ENCODE measurements at places on chromosomes 11 and 22.

DNA sequence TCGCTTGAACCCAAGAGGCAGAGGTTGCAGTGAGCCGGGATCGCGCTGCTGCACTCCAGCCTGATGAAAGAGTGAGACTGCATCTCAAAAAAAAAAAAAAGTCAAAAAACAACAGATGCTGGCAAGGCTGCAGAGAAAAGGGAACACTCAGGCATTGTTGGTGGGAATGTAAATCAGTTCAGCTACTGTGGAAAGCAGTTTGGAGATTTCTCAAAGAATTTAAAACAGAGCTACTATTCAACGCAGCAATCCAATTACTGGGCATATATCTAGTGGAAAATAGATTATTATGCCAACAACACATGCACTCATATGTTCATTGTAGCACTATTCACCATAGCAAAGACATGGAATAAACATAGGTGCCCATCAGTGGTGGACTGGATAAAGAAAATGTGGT is 89.7 kb downstream of the EFCAB6 start:
- no peak for DNase-seq

DNA sequence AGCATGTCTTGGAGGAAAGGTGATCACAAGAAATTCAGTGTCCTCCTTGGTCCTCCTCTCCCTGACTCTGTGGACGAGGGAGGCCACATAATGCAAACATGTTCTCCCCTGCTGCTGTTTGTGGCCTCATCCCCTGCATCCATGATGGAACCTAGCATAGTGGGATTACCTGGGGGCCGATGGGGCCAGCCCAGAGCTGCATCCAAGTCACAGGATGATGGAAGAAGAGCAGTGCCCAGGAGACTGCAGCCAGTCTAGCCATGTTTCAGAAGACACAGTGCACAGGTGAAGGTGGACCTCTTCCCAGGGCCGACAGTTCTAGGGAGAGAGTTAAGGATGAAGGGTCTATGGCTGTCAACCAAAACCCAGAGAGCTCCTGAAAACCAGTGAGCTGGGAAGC is 213.6 kb upstream of the B3GAT1 start:
- no peak for DNase-seq

- DNase-seq = no peak
Observed at GRCh38 chr11:115333949-115334348, 170.3 kb downstream of the CADM1 start.

GRCh38 chr11:6962141-6962540 is 35.9 kb downstream of the ZNF215 start:
- DNase-seq = no peak

DNA sequence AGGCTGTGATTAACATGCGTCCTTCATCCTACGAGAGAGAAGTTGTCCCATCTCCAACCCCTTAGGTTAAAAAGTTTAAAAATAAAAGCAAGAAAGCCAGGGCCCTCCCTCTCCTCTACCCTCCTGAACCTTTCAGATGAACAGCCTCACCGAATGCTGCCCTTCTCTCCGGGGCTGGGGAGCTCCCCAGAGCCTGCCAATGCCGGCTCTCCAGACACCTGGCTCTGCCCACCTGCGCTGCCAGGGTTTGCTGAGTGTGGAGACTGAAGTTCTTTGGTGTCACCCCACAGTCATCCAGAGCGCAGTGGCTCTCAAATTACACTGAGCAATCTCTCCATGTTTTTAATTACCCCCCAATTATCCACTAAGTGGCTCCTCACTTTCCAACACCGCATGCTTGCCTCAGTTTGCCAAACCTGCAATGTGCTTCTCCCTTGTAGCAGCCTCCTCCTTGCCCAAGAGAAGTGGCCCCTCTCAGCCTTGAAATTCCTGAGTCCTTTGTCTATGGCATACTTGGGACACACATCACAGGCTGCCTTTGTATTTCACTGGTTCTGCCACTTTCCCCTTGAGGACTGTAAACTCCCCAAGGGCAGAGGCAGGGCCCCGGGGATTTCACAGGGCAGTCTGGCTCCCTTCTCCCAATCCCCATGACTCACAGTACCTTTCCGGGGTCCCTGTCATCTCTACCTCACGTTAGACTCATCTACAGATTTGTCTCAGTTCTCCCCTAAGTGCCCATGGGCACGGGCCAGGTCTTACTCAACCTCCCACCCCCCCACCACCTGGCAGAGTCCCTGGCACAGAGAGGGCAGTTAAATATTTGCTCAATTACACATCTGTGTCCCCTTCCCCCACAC is 2.0 kb downstream of the MYH9 start:
- no peak for DNase-seq

DNA sequence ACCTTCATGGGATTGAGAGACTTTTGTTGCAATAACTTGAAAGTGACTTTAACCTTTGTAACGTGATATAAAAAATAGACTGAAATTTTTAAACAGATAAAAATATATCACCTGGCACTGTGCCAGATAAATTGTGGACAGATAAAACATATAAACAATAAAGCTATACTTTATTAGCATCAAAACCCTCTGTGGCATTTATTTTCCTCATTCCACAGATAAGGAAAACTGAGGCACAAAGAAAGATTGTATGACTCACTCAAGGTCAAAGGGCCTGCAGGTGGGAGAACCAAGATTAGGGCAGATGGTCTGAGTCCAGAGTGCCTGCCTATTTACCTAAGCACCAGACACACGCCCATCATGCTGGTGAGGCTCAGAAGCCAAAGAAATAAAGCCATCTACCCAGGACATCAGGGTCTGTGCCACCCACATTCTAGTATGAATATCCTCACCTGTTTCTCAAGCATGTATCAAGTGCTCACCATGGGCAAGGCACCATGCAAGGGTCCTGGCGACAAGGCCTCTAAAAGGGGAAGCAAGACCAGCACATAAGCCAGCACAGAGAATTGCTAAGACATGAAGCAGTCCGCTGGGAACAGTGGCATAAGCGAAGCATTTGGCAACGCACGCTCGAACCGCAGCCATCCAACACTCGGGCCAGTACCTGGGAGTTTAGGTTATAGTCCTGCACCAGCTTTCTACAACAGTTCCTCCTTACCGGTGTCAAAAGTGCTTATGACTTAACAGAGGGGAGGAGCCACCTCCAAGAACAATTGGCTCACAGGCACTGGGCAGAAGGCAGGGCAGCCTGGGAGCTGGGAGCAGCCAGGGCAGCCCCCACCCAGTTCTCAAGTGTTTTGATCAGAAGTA is 17.6 kb downstream of the MYH9 start:
- no peak for DNase-seq

DNA sequence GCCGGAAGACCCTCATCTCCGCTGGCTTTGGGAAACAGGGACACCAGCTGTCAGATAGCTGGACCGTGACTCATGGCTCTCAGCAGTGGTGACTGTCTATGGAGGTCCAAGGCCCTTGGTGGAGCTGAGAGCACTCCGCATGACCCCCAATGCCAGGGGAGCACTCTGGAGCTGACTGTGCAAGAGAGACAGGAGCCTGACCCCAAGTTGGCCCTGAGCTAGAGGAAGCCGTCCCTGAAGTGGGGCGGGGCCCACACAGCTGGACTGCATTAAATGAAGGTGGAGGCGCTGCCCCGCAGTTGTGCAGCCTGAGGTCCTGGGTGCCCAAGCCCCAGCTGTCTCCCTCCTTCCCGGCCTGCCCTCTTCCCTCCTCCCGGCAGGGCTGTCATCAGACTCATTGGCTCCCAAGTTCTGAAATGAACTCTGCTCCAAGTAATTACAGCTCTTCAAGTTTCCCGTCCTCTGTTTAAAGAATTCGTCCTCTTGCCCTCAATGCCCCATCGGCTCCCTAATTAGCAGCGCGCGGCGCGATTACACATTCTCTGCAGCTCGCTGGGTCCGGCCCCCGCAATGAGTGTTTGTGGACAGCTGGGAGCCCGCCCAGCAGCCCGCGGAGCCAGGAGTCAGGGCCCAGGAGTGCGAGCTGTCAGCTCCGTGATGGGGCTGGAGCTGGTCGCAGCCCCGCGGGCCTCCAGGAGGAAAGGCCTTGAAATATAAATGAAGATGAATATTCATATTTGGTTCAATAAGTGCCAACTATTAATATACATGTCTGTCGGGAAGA is 93.2 kb upstream of the LMO1 start:
- no peak for DNase-seq

GRCh38 chr22:43944670-43945430 is 10.4 kb upstream of the SAMM50 start:
- DNase-seq = no peak

- DNase-seq = no peak
Observed at GRCh38 chr11:109247071-109247470, 174.9 kb upstream of the C11orf87 start.

- DNase-seq = no peak
Observed at GRCh38 chr22:22215659-22216449, 28.7 kb upstream of the VPREB1 start.

DNA sequence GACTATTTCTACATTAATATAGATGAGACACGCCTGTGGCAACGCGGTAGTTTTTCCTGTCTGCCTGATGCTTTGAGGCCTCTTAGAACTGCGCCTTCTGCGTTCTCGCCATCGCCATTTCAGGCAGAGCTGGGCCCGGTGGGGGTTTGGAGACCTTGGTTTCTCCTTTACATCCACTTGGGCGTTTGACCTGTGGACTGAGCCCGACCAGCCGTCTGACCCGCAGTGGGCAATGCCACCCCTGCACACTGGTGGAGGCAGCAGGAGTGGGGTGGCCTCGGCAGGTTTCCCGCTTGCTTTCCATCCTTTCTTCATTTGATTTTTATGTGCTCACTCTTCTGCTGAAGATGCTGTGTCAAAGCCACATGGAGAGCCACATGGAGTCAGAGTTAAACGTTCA is 130.4 kb downstream of the TBC1D22A start:
- no peak for DNase-seq

DNA sequence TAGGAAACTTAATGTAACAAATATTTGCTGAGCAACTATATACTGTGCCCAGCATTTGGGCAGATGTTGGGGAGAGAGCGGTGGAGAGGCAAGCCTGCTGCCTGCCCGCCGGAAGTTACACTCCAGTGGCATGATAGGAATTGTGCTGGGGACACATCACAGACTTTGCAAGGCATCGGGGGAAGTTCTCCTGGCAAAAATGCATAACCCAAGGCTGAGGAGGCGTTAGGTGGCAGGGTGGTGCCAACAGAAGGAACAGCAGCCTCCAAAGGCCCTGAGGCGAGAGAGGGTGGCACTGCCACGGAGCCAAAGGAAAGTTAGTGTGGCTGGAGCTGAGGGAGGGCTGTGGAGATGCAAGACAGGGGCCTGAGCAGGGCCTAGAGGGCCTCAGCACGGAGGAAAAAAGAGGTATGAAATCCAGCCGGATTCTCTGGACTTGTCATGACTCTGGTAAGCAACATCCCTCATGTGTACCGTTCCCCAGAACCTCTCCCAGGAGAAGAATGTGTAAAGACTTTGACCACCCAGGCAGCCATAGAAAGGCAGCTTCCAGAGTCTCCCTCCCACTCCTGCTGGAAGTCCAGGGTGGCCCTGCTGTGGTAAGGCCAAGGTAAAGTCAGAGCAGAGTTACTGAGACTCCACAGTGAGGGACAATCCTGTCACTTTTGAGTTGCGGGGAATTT is 76.1 kb upstream of the RAB1B start:
- no peak for DNase-seq

GRCh38 chr11:46001448-46001914 is 79.0 kb downstream of the LARGE2 start:
- DNase-seq = no peak

DNA sequence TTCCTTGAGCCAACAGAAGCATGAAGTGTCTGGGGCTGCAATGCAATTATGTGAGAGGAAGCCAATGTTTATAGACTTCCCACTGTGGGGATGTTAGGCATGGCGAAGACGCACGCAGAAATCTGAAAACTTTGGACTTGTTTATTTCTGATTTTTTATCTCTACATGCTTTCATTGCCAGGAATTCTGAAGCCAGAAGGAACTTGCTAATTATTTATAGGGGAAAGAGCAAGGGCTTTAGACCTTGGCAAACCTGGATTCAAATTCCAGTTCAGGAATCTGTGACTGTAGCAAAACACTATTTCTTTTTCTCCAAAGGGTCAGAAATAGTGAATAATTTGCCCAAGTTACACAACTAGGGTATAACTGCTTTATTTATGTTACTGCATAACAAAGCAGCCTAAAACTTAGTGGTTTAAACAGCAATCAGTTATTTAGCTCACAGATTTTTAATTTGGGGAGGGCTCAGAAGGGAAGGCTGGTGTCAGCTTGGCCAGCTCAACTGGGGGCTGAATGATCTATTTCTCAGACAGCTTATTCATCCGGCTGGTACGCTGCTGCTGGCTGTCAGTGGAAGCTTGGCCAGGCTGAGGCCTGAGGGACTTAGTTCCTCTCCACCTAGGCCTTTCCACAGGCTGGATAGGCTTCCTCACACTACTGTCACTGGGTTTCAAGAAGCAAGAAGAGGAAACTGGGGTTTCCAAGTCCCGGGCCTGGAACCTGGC is 1.9 kb upstream of the OR6Q1 start:
- DNase-seq = no peak

DNA sequence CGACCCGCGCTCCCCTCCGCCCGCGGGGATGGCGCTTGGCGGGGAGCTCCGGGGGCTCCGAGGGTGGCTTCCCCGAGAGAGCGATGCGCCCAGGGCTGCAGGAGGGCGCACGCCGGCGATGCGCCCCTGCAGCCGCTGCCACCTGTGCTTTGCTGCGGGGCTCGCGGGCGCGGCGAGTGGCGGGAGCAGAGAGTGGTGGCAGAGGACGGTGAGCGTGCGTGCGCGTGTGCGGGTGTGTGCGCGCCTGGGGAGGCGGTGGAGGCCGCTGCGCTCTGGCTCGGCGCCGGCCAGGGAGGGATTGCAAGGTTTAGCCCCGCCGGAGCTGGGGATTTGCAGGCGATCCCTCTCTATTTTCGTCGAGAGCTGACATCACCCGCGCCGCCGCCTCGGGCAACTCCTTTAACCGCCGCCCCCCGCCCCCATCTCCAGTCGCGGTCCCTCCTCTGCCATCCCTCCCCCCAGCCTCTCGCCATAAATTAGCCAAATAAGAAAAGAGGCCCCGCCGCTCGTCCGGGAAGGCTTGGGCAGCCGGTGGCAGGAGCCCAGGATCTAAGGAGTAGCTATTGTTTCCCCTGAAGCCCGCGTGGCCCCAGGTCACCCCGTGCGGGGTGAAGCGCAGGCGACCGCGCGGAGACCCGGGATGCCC is at the start of gene SLC1A2:
TSS of gene SLC1A2 (minus strand) at position 375 of the 646 bp plus-strand sequence. CDS start 592 bp downstream, outside the sequence.
- no peak for DNase-seq

GRCh38 chr22:38097058-38097457 is 13.1 kb upstream of the SLC16A8 start:
- no peak for DNase-seq

GRCh38 chr11:59365232-59366018 is 6.7 kb downstream of the OR5AN1 start:
- no peak for DNase-seq

- no peak for DNase-seq
Observed at GRCh38 chr11:19740586-19740985, 27.9 kb downstream of the NAV2 start.
